ENCODE measurements at places on chromosomes 3 and 15. TPM values are rescaled to one million over a fixed set of nuclear protein-coding genes. Genes with fewer than 3 reads are reported as not detected.

DNA sequence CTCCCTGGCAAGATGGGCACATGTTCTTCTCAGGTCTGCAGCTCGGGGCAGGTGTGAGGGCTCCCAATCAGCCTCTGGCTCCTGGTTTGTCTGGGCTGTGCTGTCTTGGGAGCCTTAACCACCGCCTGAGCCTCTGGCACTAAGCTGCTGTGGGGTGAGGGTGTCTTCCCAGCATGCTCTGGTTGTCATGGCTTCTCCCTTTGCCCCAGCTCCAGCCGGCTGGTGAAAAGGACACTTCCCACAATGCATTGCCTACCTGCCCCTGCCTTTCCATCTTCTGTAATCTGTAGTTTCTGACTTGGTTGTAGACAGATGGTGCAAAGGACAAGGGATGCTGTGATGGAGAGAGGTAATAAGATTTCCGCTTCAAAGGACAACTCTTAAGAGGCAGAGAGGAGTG lies 295.3 kb downstream of the TLE3 start:
- DNase-seq = no peak

DNA sequence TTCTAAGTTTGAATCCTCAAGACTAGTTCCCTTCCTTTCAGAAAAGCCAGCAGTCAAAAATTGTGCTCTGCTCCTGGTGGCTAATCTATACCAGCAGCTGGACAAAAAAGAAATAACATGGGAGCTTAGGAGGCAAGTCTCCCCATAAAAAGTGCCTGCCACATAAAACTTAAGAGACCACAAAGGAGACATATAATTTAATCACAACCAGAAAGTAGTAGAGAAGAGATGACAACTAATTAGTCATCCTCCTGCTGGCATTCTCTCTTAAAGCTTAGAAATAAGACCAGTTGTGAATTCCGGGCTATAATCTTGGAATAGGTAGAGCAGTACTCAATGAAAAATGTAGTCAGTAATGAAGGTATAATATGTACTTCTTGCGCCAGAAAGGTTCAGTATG lies 20.2 kb upstream of the IMPG2 start:
- peak; percentile 28 for DNase-seq

DNA sequence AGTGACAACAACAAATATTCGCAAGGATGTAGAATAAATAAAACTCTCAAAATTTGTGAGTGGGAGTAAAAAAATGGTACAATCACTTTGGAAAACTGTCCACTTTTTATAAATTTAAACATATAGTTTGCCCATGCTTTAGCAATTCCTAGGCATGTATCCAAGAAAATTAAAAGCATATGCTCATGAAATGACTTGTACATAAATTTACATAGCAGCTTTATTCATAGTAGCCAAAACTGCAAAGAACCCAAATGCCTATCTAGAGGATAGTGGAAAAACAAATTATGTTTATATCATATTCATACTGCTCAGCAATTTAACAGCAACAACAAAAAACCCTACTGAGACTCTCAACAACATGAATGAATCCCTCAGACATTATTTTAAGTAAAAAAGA lies 363.6 kb upstream of the CCDC54 start:
- DNase-seq = no peak

GRCh38 chr15:61530769-61531168 lies 301.7 kb upstream of the RORA start:
- DNase-seq = no peak

DNA sequence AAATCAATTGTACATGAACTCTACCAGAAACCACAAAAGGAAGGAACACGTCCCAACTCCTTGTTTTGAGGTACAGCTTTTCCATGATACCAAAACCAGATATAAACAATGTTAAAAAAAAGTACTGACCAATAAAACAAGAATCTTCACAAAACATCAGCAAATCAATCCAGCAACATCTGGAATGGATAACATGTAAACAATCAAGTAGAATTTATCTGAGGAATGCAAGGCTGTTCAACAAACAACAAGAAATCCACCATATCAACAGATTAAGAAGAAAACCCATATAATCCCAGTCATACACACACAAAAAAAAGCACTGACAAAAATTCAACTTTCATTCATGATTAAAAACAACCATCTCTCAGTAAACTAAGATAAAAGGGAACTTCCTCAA lies 26.7 kb downstream of the TJP1 start:
- DNase-seq = no peak

DNA sequence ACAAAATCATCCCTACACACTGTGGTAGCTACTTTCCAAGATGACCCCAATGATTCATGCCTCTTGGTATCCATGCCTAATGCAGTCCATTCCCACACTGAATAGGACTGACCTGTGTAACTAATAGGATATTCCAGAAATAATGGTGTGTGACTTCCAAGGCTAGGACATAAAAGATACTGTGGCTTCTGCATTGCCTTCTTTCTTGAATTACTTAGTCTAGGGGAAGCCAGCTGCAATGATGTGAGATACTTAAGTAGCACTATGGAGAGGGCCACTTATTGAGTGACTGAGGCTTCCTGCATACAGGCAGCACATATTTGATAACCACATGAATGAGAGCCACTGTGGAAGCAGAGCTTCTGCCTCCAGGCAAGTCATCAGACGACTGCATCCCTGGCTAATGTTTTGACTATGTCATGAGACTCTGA lies 50.1 kb downstream of the NR1I2 start:
- DNase-seq = peak; percentile 16

DNA sequence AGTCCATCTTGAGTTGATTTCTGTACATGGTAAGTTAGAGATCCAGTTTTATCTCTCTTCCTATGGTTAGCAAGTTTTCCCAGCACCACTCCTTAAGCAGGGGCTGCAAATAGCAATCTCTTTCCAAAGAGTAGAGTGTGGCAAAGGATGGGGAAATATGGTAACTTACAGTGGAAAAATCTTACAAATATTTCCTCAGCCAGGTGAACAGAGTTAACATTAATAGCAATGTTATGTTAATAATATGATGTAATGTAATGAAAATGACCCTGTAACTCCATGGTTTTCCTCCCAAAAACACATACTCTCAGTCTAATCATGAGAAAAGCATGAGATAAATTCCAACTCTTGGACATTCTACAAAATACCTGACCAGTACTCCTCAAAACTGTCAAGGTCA lies 30.4 kb downstream of the FSIP1 start:
- DNase-seq = no peak

GRCh38 chr3:179806177-179806576 lies 153.3 kb downstream of the USP13 start:
- DNase-seq = no peak

- DNase-seq = peak; percentile 96
Measured at GRCh38 chr3:197854596-197855343, 63.7 kb downstream of the LRCH3 start.

DNA sequence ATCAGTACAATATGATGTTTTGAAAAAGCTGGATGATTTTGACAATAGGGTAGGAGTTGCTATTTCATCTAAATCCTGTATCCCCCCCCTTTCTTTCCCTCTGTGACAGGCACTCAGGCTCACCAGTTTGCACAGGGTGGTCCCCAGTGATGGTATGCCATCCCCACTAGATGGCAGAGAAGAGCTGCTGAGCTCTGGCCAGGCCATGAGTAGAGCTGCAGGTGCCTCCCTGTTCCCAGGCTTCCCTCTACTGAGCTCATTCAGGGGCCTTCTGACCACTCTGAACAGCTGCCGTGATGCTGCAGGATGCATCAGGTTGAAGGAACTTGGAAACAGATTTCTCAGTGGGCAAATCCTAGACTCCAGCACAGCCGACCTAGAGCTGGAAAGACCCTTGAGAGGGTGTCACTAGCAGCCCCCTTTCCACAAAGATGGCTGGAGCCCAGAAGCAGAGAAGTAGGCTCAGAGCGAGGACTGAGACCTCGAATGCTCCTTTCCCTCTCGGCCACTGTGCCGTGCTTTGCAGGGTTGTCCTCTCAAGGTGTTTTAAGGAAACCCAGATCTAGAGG lies 45.1 kb downstream of the EFCAB12 start:
- peak; percentile 90 for DNase-seq

DNA sequence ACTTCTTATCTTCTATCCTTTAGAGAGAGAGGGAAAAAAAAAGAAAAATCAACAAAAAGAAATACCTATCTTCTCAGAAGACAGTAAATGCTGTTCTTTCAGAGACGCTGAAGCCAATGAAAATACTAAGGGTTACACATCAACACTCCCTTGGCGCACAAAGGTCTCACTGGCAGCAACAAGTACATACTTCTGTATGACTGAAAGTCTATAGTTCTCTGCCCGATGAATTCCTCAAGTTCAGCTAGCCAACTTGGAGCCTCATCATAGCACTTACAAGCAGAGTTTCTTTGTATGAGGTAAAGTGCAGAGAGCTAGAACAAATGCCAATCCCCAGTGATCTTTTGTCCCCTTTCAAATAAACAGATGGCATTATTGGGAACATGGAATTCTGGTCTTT lies 62.7 kb downstream of the CPNE4 start:
- no peak for DNase-seq

GRCh38 chr3:144369129-144369879 lies 397.7 kb downstream of the DIPK2A start:
- DNase-seq = no peak

DNA sequence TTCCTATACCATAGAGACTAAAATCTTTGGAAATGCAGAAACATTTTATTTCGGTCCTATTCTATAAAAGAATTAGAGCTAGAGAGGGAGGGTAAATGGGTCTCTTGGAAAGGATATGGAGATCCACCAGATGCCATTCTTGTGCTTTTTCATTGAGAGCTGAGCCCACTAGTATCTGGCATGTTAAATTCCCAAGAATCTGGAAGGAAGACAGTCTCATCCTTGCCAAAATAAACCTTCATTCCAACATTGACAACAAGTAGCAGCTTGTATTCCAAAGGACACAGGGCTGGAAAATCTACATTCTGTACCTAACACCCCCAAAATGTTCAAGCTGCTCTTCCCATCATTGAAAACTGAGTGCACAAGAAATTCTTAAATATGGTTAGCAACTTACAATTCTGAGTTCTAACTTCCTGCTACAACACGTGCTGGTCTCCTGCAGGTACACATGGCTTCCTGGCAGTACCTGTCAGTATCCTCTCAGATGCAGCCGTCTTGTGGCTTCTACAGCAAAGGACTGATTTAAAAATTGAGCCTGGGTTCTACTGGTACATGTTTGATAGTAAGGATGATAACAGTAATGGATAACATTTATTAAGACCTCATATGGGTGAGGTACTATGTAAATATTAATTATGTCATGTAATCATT lies 348.1 kb downstream of the SV2B start:
- DNase-seq = no peak

DNA sequence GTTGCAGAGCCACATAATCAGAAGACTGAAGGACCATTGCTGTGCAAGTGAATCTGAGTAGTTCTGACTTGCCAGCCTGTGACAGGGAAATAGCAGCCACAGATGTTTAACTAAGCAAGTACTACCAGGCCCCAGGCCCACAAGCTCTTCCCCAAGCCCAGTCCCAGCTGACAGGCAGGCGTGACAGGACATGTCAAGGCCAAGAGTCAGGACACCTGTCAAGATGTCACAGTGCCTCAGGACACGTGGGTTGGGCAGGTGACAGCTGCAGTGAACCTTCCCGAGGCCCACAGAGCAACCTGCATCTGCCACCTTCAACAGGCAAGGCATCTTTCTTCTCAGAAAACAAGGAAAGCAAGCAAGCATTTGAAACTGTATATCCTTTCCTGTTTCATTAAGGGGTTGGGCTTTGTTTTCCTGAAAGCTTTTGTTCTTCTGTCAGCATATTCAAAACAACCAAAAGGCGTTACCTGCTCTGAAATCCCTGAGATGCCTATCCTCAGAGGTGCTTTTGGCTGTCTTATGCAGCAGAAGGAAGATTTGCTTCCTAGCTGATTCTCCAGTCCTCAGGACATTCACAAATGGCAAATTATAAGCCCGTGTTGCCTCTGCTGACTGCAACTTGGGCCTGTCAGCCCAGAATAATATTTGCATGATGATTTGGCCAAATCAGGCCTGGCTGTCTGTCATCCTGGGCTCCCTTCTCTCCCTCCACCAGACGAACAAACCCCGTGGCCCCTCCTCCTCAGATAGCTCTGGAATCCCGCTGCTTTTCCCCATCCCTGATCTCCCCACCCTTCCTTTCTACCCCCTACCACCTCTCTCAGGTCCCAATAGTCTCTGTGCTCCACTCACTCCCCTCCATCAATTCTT lies 171.8 kb upstream of the WNT5A start:
- no peak for DNase-seq

GRCh38 chr3:17047162-17047561 lies 162.4 kb downstream of the PLCL2 start:
- no peak for DNase-seq

- DNase-seq = no peak
Measured at GRCh38 chr3:113684271-113684819, 12.1 kb downstream of the USF3 start.

- no peak for DNase-seq
Measured at GRCh38 chr15:77748078-77749064, 115.7 kb upstream of the LINGO1 start.

- DNase-seq = no peak
Measured at GRCh38 chr15:32941823-32942222, 224.0 kb downstream of the GREM1 start.

DNA sequence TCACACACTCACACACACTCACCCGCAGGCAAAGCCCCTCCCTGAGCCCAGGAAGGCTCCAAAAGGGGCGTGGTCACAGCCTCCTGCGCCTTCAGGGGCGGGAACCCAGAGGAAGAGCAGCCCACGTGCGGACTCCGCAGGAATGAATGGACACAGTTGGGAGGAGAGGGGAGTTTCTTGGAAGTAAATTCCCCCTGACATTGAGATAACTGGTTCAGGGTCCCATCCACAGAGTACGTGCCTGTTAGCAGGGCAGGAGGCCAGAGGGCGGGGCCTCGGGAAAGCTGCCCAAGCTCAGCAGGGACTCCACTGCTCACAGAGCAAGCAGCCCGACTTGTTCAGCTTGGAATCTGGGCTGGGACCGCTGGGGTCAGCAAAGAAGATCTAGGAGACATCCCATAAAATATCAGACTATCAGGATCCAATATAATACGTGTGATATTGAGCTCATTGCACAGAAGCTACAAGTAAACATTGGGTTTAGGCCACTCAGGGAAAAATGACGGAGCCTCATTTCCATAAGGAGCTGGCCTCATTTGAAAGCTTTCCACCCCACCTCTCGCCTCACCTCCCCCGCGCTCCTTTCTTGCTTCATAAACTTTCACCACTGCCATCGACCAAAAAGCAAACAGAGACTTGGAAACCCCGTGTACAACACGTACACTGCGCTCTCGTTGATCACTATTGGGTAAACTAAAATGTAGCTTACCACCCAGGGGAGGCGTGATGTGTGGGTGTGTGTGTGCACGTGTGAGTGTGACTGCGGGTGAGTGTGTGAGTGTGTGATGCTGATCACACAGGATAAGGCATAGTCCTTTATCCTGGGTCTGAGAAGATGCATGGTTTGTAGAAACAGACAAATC lies 36.0 kb downstream of the TM2D3 start:
- DNase-seq = peak; percentile 47

- DNase-seq = no peak
Measured at GRCh38 chr15:67091980-67092677, 26.7 kb downstream of the SMAD3 start.

ALPK3 gene
- 0.12 TPM for total RNA-seq

CKMT1A gene
- not detected for total RNA-seq

ZNF662 gene
- total RNA-seq = not detected

FEZF2 gene
- total RNA-seq = not detected

KY gene
- total RNA-seq = not detected

ANKUB1 gene
- total RNA-seq = not detected

ZNF774 gene
- 1.8 TPM for total RNA-seq

CYP11A1 gene
- total RNA-seq = not detected

RPS17 gene
- 2,688 TPM for total RNA-seq

SLC6A1 gene
- not detected for total RNA-seq

TLR9 gene
- not detected for total RNA-seq

NPAP1 gene
- not detected for total RNA-seq

PLCH1 gene
- total RNA-seq = 0.50 TPM
